ENCODE measurements at places on chromosomes 5 and 9. TPM values are rescaled to one million over a fixed set of nuclear protein-coding genes. Genes with fewer than 3 reads are reported as not detected.

KLHL3 gene
- total RNA-seq = 3.3 TPM

WDR38 gene
- not detected for total RNA-seq

LRRC14B gene
- total RNA-seq = not detected

DEPDC1B gene
- 14.7 TPM for total RNA-seq

OR1Q1 gene
- not detected for total RNA-seq

PRRC1 gene
- total RNA-seq = 37.5 TPM

QSOX2 gene
- total RNA-seq = 14.6 TPM

FAM163B gene
- not detected for total RNA-seq

SLC1A1 gene
- total RNA-seq = 0.09 TPM

ZNF618 gene
- total RNA-seq = 0.57 TPM

GRCh38 chr9:20753761-20754160, 69.7 kb downstream of the FOCAD start:
- H3K27me3 ChIP-seq = no peaks in the 10 kb centered on the region
- H3K4me1 ChIP-seq = no peaks in the 10 kb centered on the region
- H3K27ac ChIP-seq = no peak overlapping the region
- DNase-seq = no peak
- H3K4me3 ChIP-seq = no peak overlapping the region
- no peaks in the 10 kb centered on the region for H3K36me3 ChIP-seq

DNA sequence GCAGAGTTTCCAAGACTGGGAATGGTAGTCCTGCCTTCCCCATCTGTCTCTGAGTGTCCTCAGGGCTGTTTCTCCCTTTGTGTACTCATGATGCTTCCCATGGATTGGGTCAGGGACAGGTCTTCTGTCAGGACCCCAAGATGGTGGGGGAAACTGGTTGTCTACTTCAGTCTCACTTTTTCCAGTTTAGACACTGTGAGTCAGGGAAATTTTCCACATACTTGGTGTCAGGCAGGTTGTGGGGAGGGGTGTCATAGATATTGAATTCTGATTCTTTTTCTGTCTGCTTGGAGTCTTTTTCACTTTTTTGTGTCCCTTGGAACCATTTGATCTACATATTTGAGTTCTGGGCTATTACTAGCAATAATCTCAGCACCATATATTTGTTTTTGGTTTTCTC, 10.3 kb downstream of the POLK start:
- no peak for DNase-seq
- H3K4me1 ChIP-seq = peaks cover 9% of the 10 kb centered on the region
- no peaks in the 10 kb centered on the region for H3K36me3 ChIP-seq
- H3K27ac ChIP-seq = no peak overlapping the region

- no peak overlapping the region for H3K27ac ChIP-seq
- no peaks in the 10 kb centered on the region for H3K4me1 ChIP-seq
- no peak overlapping the region for H3K4me3 ChIP-seq
- DNase-seq = no peak
- no peaks in the 10 kb centered on the region for H3K27me3 ChIP-seq
- H3K36me3 ChIP-seq = no peaks in the 10 kb centered on the region
These were observed 787.1 kb upstream of the CTNND2 start for GRCh38 chr5:12691330-12691729.

- no peak overlapping the region for H3K4me3 ChIP-seq
- DNase-seq = no peak
- no peak overlapping the region for H3K27ac ChIP-seq
- no peaks in the 10 kb centered on the region for H3K27me3 ChIP-seq
- no peaks in the 10 kb centered on the region for H3K4me1 ChIP-seq
These were observed 24.8 kb downstream of the RANBP3L start for GRCh38 chr5:36276864-36277263.

DNA sequence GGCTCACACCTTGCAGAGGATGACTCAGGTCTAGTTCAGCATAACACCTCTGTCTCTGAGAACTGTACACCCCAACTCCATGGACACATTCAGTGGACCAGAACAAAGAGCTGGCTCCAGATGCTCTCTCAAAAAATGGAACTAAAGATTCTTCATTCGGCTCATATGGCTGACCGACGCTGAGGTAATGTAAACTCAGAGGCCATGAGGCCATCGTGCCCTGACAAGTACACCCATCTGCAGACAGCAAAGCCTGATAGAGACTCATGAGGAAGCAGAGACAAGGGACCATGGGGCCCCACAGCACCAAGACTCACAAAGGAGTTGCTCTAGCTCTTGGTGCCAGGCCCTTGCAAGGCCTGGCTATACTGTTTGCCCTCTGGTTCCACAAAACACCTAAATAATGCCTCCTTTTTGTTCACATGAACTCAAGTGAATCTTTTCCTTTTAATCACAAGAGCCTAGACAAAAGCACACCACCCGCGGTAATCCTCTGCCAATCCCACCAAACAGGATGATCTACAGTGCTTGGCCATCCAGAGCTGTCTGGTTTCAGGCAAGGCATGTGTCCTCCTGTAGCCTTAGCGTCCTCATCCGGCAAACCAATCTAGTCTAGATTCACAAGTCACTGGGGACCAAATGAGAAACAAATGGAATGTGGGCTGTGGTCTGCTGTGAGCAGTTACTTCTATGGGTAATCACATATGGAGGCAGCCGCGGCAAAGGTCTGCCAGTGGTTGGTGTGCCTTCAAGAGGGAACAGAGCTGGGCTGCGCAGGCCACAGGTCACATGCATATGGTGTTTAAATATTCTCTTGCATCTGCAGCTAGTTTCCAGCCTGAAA, 22.7 kb downstream of the MED27 start:
- no peak for DNase-seq
- no peak overlapping the region for H3K27ac ChIP-seq
- no peak overlapping the region for H3K4me3 ChIP-seq
- no peaks in the 10 kb centered on the region for H3K36me3 ChIP-seq
- H3K4me1 ChIP-seq = no peaks in the 10 kb centered on the region

- no peaks in the 10 kb centered on the region for H3K27me3 ChIP-seq
- H3K36me3 ChIP-seq = no peaks in the 10 kb centered on the region
- H3K27ac ChIP-seq = no peak overlapping the region
- no peaks in the 10 kb centered on the region for H3K4me1 ChIP-seq
These were observed 93.1 kb upstream of the TRPC7 start for GRCh38 chr5:136458481-136458880.

GRCh38 chr5:123921193-123921592, 409.2 kb downstream of the CSNK1G3 start:
- no peak for DNase-seq
- no peak overlapping the region for H3K4me3 ChIP-seq
- no peak overlapping the region for H3K27ac ChIP-seq
- no peaks in the 10 kb centered on the region for H3K36me3 ChIP-seq
- no peaks in the 10 kb centered on the region for H3K4me1 ChIP-seq

DNA sequence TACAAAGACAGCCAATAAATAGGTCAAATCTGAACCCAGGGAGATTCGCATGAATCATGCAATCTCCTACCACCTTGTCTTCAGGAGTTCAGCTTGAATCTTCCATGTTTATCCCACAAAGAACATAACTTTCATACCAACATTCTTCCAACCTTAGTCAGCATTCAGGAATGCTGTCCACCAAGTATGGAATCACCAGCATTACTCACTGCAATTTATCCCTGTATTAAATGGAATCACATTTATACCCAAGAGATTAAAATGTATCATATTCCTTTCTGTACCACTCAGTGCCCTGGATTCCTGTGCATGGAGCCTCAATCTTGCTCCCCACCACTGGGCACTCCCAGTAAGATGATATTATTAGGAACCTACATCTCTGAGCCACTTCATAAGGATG, 162.6 kb downstream of the GLIS3 start:
- no peak overlapping the region for H3K4me3 ChIP-seq
- DNase-seq = no peak
- H3K4me1 ChIP-seq = no peaks in the 10 kb centered on the region
- no peaks in the 10 kb centered on the region for H3K36me3 ChIP-seq

- no peaks in the 10 kb centered on the region for H3K27me3 ChIP-seq
- H3K36me3 ChIP-seq = no peaks in the 10 kb centered on the region
- no peaks in the 10 kb centered on the region for H3K4me1 ChIP-seq
- DNase-seq = no peak
These were observed 134.4 kb downstream of the RFX3 start for GRCh38 chr9:3391414-3391813.

DNA sequence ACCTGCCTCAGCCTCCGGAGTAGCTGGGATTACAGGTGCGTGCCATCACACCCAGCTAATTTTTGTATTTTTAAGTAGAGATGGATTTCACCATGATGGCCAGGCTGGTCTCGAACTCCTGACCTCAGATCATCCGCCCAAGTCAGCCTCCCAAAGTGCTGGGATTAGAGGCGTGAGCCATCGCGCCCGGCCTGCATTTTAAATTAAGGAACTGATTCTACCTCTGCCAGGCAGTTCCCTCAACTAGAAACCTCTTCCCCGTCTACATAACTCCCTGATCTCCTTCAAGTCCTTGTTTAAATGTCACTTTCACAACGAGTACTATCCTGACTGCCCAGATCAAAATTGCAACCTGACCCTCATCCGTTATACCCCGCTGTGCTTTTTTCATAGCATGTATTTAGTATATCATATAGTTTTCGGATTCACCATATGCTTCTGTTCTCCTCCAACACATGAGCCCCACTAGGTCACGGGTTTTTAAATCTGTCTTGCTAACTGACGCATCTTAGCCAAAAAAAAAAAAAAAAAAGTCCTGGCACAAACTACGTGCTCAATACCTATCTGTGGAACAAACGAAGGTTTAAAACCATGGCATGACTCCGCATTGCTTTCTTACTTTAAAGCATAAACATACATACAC, 858 bp upstream of the SOWAHA start:
- H3K36me3 ChIP-seq = no peaks in the 10 kb centered on the region
- H3K4me1 ChIP-seq = peaks cover 7% of the 10 kb centered on the region
- no peak overlapping the region for H3K27ac ChIP-seq
- DNase-seq = no peak

DNA sequence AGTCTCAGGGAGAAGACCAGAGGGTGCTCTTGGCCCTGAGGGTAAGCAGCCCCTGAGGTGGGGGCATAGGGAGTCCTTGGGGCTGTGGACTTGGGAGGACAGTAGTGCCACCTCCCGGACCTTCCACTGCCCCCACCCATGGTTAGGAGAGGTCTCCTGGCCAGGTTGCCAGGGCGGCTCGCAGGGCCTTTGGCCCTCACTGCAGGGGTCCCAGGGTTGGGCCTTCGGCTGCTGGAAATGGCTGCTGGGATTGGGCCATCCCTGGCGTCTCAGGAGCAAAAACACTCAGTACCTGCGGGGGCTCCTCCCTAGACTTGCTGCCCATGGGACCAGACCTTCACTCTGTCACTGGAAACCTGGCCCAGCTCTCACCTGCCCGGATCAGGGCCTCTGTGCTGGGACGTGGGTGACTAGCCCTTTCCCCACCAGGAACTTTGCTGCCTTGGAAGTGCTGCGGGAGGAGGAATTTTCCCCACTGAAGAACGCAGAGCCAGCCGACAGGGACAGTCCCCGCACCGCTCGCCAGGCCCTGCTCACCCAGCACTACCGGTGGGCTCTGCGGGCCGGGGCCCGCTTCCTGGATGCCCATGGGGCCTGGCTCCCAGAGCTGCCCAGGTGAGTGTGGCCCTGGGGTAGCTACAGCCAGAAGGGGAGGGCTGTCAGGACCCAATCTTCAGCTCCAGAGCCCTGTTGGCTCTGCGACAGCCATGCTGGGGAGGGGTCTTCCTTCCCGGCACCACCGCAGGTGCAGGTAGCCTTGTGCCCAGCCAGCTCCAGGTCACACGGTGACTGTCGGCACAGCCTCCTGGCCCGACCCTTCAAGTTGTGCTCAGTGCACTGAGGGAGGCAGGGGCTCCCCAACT, 3.2 kb downstream of the UAP1L1 start:
- no peak overlapping the region for H3K27ac ChIP-seq
- no peak overlapping the region for H3K4me3 ChIP-seq
- no peak for DNase-seq
- H3K27me3 ChIP-seq = no peaks in the 10 kb centered on the region

- H3K36me3 ChIP-seq = no peaks in the 10 kb centered on the region
- no peak overlapping the region for H3K27ac ChIP-seq
- no peaks in the 10 kb centered on the region for H3K27me3 ChIP-seq
- no peaks in the 10 kb centered on the region for H3K4me1 ChIP-seq
These were observed 1992.3 kb downstream of the MAT2B start for GRCh38 chr5:165497707-165498106.

DNA sequence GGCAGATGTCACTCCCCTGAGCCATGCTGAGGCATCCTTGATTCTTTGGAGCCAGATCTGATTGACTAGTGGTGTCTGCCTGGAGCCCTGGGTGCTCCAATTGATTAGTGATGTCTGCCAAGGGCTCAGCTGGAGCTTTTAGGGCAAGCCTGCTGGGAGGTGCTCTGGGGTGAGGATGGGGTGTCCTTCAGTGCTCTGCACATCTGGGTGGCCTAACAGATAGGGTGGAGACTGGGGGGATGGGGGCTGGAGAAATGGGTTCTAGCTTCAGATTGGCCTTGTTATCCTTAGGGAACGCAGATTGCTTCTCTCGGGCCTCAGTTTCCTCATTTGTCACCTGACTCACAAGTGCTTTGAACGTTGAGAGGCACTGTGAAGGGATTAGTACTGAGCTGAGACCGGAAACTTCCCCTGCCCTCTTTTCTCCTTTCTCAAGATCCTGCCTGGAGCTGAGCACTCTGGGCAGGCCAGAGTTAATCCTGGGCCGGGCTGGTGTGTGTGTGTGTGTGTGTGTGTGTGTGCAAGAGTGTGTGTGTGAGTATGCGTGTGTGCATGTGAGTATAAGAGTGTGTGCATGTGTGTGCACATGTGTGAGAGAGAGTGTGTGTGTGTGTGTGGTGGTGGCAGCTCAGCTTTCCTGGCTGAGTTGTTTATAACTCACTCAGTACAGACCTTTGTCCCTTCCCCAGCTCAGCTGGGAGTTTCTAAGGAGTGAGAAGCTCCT, 5.6 kb upstream of the IER5L start:
- H3K4me3 ChIP-seq = no peak overlapping the region
- H3K27ac ChIP-seq = no peak overlapping the region
- no peak for DNase-seq
- H3K27me3 ChIP-seq = no peaks in the 10 kb centered on the region

- H3K36me3 ChIP-seq = no peaks in the 10 kb centered on the region
- H3K4me3 ChIP-seq = no peak overlapping the region
- H3K27ac ChIP-seq = no peak overlapping the region
- H3K4me1 ChIP-seq = no peaks in the 10 kb centered on the region
These were observed 701.7 kb downstream of the CETN3 start for GRCh38 chr5:89707891-89708290.

GRCh38 chr9:35406183-35406959, 83.5 kb upstream of the RUSC2 start:
- DNase-seq = no peak
- H3K27ac ChIP-seq = no peak overlapping the region
- no peak overlapping the region for H3K4me3 ChIP-seq
- H3K36me3 ChIP-seq = no peaks in the 10 kb centered on the region
- no peaks in the 10 kb centered on the region for H3K27me3 ChIP-seq
- H3K4me1 ChIP-seq = no peaks in the 10 kb centered on the region

- no peaks in the 10 kb centered on the region for H3K27me3 ChIP-seq
- H3K27ac ChIP-seq = no peak overlapping the region
- DNase-seq = no peak
- H3K36me3 ChIP-seq = no peaks in the 10 kb centered on the region
These were observed 19.7 kb downstream of the SVEP1 start for GRCh38 chr9:110559869-110560268.

- H3K4me3 ChIP-seq = no peak overlapping the region
- H3K27me3 ChIP-seq = no peaks in the 10 kb centered on the region
- DNase-seq = no peak
- H3K36me3 ChIP-seq = no peaks in the 10 kb centered on the region
These were observed 393.6 kb downstream of the SPOCK1 start for GRCh38 chr5:137105351-137106035.
